ENCODE measurements at places on chromosomes 2 and 18.

DNA sequence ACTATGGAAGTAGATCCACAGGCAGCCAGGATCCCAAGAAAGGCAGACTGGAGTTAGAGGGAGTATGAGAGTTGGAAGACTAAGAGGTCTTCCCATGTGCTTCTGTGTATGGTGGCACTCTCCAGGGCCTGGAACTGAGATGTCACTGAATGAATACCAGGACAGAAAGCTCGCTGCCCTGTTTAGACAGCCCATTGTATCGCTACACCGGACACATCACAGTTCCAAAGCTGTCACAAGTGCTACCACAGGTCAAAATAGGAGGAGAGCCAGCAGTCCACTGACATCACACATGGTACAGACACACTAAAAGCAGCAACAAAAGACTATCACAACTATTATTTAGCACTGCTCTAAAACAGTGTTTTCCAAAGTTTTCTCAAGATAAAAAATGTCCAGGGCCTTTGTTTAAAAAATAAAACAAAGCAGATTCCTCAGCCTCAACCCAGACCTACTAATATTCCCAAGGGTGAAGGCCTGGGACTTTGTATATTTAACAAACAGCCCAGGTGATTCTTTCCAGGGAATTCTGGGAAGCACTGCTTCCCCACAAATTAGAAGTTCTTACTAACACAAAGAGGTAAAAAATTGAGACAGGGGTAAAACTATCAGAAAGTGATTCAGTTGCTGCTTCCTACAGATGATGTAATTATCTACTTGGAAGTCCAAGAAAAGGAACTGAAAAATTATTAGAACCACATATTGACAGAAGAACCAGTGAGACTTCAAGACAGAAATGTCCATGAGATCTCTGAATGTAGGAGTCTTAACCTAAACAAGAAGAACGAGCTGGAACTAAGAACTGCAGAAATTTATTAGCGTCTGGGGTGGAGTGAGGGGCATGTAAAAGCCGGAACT lies 116.0 kb downstream of the DTNB start:
- no peak for DNase-seq

GRCh38 chr2:158205215-158205614 lies 103.5 kb downstream of the UPP2 start:
- DNase-seq: no peak

GRCh38 chr2:239309398-239310245 lies 91.2 kb downstream of the HDAC4 start:
- no peak for DNase-seq

DNA sequence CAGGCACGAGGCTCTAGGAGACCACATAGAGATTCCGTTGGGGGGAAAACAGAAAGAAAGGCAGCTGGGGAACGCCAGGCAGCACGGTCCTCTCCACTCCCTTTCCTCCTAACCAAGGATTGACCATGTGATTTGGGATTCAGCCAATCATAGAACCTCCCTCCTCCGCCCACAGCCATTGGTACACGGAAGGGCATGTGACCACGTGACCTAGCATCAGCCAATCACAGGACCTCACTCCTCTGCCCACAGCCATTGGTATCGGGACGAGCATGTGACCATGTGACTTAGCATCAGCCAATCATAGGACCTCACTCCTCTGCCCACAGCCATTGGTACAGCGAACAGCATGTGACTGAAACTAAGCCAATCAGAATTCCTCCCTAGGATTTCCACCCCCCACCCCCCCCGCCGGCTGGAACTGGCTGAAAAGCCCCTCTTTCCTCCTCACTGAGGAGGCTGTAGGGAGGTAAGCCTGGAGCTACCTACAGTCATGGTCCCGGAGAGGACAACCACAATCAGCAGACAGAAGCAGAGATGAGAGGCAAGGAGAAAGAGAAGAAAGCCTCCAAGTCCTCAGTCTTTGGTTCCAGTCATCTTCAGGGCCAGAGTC lies 7.6 kb downstream of the SERPINE2 start:
- DNase-seq: no peak

DNA sequence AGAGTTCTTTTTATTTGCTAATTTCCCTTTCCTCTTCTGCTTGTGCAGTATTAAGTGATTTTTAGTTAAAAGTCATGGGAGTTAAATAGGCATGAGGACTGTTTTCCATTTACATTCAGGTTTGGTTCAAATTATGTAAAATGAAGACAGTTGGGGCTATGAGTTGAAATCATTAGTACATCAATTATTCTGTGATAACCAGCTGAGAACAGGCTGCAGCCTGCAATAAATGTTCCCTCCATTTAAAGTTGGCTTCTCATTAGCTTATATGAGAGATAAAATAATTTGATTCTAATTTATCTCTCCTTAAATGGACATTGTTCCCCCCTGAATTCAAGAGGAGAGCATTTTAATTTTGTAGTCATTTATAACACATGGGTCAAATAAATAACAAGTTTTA lies 48.3 kb downstream of the RHBDD1 start:
- no peak for DNase-seq

GRCh38 chr2:43777306-43777926 lies 3.6 kb downstream of the DYNC2LI1 start:
- peak; percentile 33 for DNase-seq

- DNase-seq: no peak
These were observed 247.4 kb upstream of the CHAC2 start for GRCh38 chr2:53519918-53520841.

- no peak for DNase-seq
These were observed 10.2 kb upstream of the HTR2B start for GRCh38 chr2:231134910-231135655.

GRCh38 chr18:14092625-14093306 lies 39.5 kb downstream of the ZNF519 start:
- DNase-seq: no peak

- DNase-seq: no peak
These were observed 9.4 kb upstream of the SOCS6 start for GRCh38 chr18:70279470-70279869.

GRCh38 chr2:144151851-144152250 lies 368.1 kb downstream of the ZEB2 start:
- DNase-seq: no peak

- DNase-seq: no peak
These were observed 94.5 kb upstream of the LYPD6 start for GRCh38 chr2:149235816-149236375.

DNA sequence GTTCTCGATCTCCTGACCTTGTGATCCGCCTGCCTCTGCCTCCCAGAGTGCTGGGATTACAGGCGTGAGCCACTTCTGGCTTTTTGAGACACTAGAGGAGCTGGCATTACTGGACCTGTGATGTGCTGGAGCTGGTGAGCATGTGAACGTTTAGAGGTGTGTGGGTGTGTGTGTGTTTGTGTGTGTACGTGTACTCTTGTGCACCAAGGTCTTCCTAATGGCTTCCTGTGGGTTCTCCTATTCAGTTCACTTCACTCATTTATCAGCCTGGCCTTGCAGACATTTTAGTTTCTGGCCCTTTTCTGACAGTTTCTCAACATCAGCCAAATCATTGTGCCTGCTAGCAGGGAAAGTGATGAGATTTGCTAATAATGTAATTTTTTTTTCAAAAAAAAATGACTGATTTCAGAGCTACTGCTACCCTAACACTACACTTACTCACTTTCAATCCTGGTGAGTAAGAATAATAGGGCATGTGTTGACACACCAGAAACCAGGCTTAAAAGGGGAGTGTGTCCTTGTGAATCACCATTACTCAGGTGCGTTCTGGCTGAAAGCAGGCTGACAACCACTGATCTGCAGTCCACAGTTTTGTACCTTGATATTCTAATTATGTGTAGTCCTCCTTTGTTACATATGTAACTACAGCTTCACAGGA lies 41.0 kb upstream of the ACTR3 start:
- peak; percentile 27 for DNase-seq

DNA sequence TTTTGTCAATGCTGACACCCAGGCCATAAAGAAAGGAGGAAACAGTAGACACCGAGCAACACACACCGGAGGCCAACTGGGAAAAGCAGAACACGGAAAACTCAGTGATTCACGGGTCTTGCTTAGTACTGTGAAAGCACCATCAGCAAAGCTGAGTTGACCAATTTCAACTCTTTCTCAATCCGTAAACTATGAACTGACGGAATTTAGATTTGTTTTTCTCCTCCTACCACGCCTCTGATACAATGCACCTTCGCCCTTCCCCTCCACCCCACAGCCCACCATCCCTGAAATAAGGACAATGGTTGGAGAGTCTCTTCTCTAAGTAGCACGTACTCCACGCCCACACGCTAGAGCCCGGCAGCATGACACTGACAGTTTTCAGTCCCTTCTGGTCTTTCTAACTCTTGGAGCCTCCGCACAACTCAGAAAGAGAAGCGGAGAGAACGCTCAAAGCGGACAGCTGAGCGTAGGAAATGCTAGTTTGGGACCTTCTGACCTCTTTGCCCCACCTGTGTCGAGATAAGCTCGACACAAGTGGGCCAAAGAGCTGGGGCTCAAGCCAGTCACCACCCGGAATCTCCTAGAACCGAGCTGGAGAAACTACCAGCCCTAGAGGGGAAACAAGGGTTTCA lies 669 bp downstream of the LNPK start:
- DNase-seq: peak; percentile 82

- DNase-seq: no peak
These were observed 169.5 kb upstream of the MAP3K20 start for GRCh38 chr2:172905937-172906811.

GRCh38 chr2:231692847-231693246 lies 15.5 kb upstream of the PTMA start:
- DNase-seq: no peak

DNA sequence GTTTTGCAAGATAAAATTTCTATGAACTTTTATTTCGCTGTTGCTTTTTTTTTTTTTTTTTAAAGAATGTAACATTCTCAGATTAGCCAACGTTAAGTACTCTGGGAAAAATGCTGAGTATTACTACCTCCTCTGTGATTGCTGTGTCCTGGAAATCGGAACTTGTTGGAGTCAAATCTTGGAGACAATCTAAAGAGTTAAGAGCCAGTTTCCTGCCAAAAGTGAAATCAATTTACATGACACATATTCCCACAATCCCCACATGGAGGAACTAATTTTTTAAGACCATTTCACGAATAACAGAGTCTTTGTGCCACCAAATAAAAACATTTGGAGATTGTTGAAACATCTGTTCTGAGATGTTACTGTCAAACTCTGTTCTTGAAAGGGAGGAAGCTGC lies 127.8 kb downstream of the MEP1B start:
- DNase-seq: no peak

GRCh38 chr18:24019641-24020331 lies 5.2 kb downstream of the TTC39C start:
- DNase-seq: peak; percentile 83

DNA sequence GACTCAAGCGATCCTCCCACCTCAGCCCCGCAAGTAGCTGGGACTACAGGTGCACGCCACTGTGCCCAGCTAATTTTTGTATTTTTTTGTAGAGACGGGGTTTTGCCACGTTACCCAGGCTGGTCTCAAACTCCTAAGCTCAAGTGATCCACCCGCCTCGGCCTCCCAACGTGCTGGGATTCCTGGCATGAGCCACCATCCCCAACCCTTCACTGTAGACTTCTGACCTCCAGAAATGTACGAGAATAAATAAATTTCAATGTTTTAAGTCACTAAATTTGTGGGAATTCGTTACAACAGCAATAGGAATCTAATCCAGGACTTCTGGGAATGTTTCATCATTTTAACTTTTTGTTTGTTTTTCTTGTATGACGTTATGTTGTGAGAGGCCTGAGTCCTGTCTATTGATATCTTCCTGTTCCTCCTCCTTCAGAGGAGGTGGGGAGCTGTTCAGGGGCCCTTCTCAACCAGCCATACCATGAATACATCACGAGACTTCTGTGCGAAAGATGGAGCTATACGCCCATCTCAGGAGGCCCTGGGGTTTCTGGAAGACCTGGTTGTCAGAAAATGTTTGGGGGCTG lies 40.0 kb downstream of the TEX44 start:
- DNase-seq: no peak

GRCh38 chr2:57758686-57759085 lies 287.9 kb upstream of the VRK2 start:
- DNase-seq: no peak

DNA sequence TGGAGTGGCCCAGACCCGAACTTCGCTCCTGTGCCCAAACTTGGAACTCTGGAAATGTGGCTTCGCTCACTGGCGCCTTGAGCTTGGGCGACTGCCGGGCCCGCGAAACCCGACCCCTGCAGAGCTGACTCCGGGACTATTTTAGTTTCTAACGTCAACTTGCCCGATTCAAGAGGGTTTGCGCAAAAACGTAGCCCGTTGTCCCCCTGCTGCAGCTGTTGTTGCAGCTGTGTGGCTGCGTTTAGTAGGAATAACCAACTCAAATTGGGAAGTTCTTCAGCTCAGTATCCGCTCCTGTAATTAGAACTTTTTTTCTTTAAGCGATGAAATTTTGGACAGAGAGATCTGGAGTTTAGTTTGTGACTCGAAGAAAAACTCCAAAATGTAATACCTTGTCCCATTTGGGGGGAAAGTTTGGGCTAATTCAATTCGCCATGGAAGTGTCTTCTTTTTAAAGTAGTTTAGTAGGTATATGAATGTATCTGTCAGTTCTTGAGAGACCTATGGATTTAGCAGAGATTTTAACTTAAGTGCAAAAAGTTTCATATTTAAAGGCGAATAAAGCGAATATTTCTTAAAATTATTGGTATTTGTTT lies 559 bp downstream of the MYL12A start:
- peak; percentile 35 for DNase-seq

GRCh38 chr18:4586731-4587130 lies 131.6 kb upstream of the DLGAP1 start:
- no peak for DNase-seq

DNA sequence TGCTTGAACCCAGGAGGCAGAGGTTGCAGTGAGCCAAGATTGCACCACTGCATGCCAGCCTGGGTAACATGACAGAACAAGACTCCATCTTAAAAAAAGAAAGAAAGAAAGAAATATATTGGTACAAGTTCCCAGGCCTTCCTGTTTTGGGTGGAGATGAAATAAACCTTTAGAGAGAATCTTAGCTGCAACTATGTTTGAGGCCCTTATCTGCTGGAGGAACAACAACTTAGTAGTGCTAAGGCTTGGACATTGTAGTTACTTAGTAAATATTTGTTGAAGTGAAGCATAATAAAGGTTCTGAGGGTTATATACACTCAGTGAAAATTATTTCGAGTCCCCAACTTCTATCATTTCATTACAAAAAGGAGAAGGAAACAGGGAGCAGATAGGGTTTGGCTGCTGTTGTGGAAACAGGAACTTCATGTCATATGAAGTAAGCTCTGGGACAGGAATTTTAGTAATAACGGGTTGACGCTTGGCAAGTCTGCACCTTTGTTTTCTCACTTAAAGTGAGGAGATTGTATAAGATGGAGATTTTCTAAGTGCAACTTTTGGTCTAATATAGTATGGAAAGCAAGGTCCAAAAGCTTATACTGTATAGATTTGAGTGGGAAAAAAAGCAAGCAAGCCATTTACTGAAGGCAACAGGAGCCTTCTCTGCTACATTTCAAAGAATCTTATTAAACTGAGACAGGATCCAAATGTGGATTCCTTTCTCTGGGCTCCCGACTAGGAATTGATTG lies 40.0 kb upstream of the AGPS start:
- DNase-seq: no peak

DNA sequence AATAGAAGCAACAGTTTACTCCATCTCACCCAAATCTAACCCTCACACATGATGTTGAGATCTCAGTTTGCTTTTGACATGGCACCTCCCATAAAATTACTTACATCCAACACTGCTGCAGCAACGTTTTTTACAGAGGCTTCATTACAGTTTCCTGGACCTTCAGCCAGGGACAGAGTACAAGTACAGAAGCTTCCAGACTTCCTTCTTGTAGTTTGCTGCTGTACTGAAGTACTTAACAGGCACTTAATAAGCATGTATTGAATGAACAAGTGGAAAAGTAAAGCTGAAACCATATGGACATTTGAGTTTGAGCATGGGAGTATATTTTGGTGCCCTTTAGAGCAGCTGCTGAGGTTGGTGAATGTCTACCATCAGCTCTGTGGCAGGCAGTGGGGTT lies 514.2 kb downstream of the PTPRM start:
- DNase-seq: no peak
